Thoracic aorta (tissue), 2 donors: ENCODE measurements at places on chromosomes 4 and X. TPM values are rescaled to one million over a fixed set of nuclear protein-coding genes. Genes with fewer than 3 reads are reported as not detected.

DNA sequence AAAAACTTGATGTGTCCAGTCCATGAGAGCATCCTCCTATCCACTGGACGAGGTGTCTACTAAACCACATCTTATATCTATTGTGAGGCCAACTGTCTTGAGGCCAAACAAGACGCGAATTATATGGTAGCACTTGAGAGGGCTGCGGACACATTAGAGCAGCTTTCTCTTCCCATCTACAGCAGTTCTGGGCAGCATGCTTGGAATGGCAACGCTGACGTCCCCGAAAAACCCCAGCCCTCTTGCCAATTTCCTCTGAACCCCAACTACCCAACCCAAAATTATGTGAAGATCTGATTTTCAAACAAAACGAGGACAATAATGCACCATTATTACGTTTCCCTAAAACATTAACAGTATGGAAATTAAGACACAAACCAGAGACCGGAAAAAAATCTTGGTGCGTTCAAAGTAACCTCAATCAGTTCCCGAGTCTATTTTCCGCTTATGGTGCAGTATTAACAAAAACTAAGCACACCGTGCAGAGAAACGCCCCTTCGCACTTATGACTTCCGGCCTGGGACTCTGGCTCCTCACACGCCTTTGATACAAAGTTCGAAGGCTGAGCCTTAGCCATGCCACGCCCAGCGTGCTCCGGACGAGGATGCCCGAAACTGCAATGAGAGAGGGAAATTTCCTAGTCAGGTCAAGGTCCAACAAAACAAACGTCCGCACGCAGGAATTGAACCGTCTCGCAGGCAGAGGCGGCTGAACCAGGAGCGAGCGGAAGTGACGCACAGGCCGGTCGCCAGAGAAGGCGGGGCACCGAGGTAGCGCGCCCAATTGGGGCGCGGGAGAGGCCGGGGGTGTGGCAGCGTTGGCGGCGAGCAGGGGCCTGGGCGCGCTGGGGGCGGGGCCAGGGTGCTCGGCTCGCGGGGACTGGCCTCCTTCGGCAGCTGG lies 458 bp upstream of the AP1AR start:
- DNase-seq = peak; percentile 82
- H3K4me3 ChIP-seq = peak overlapping the region; percentile 91
- H3K27ac ChIP-seq = peak overlapping the region; percentile 93
- peaks cover 19% of the 10 kb centered on the region for H3K4me1 ChIP-seq
- H3K27me3 ChIP-seq = no peaks in the 10 kb centered on the region

DNA sequence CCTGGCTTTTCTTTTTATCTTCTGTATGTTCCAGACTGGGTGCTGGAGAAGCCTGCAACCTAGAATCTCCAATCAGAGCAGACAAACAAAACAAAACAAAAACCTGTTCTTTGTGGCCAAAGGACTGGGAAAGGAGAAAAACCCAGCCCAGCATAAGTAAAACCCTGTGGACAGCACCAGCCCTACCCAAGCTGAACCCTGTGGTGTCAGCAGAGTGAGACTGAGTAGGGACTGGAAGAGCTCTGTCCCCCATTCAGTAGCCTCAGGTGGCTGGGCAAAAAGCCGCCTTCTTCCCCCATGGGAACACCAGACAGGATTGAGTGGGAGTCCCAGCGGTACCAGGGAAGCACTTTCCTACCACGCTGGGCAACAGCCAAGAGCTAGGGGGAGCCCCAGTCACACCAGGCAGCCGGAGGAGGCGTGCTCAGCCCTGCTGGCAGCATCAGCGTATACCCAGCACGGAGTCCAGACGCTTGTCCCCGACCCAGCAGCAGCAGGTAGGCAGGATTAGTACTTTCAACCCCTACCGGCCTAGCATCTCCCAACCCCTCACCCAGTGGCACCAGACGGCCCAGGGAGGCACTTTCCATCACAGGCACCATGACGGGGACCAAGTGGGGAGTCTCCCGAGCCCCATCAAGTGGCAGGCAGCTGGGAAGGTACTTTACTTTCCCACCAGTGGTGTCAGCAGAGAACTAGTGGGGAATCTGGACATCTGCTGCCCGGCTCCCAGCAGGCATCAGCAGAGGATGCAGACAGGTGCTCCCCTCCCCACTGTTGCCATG lies 8.6 kb upstream of the JADE3 start:
- no peaks in the 10 kb centered on the region for H3K4me1 ChIP-seq
- no peaks in the 10 kb centered on the region for H3K27me3 ChIP-seq
- no peak overlapping the region for H3K27ac ChIP-seq
- H3K36me3 ChIP-seq = no peaks in the 10 kb centered on the region
- peak overlapping the region; percentile 72 for H3K4me3 ChIP-seq
- no peak for DNase-seq

Gene PAK3
- 7.1 TPM for total RNA-seq

Gene PABPC4L
- total RNA-seq = 3.5 TPM

DNA sequence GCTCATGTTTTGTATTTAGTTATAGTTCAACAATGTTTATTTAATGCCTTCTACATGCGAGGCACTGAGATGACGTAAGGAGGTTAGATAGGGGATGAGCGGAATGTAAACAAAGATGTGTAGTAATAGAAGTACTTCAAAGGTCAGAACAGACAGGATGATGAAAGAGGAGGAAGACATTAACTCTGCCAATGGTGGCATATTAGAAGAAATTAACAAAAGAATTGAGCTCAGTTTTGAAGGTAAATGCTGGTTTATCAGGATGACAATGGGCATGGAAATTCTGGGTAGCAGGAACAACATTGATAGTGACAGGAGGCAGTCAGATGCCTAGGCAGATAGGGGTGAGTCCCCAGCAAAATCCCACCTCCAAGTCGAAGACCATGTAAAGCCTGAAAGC lies 62.3 kb upstream of the PGRMC2 start:
- H3K4me1 ChIP-seq = peaks cover 11% of the 10 kb centered on the region
- no peak overlapping the region for H3K4me3 ChIP-seq
- no peak for DNase-seq

Gene SLC34A2
- total RNA-seq = not detected

DNA sequence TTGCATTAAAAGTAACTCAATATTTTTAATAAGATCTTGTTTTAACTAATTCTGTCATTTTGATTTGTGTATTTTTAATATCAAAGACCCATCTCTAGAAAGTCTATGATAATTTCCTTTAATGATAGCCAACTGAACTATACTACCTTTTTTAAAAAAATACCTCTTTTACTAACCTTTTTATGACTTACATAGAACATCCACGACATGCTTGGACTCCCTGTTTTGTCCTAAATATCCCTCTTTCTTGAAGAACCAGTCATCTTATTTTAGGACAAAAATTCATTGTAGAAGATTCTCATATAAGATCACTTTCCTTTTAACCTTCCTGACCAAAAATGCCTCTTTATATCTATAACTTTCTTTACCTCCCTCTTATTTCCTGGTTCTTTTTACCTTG lies 76.8 kb upstream of the GC start:
- no peak for DNase-seq
- no peaks in the 10 kb centered on the region for H3K4me1 ChIP-seq
- H3K27ac ChIP-seq = no peak overlapping the region
- no peaks in the 10 kb centered on the region for H3K27me3 ChIP-seq
- no peaks in the 10 kb centered on the region for H3K36me3 ChIP-seq

DNA sequence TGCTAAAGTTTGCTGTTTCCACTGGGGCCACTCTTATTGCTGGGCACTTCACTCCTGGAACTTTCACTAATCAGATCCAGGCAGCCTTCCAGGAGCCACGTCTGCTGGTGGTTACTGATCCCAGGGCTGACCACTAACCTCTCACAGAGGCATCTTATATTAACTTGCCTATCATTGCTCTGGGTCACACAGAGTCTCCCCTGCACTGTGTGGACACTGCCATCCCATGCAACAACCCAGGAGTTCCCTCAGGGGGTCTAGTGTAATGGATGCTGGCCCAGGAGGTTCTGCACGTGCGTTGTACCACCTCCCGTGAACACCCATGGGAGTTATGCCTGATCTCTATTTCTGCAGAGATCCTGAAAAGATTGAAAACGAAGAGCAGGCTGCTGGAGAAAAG lies 41.8 kb upstream of the IQSEC2 start:
- H3K27ac ChIP-seq = no peak overlapping the region
- no peaks in the 10 kb centered on the region for H3K36me3 ChIP-seq
- no peak for DNase-seq
- H3K4me3 ChIP-seq = no peak overlapping the region

DNA sequence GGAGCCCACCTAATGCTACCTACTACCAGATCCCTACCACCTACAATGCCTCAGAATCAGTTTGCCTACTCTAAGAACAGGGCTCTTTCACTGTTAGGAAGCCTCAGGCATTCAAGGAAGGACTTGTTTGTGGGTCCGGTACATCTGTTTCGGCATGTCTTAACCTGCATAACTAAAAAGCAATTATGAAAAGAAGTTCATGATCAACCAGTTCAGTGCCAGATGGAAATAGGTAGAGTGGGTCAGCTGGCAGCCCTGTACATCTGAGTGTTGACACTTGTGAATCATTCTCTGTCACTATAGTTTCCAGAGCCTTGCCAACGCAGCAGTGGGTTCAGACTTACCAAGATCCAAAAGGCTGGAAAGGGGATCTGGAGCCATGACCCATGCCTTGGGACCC lies 3.3 kb downstream of the TMEM185A start:
- no peak overlapping the region for H3K27ac ChIP-seq
- H3K27me3 ChIP-seq = no peaks in the 10 kb centered on the region
- H3K36me3 ChIP-seq = no peaks in the 10 kb centered on the region
- peaks cover 5% of the 10 kb centered on the region for H3K4me1 ChIP-seq
- DNase-seq = no peak
- H3K4me3 ChIP-seq = no peak overlapping the region

- no peak overlapping the region for H3K4me3 ChIP-seq
- no peaks in the 10 kb centered on the region for H3K36me3 ChIP-seq
- H3K27me3 ChIP-seq = no peaks in the 10 kb centered on the region
- no peak for DNase-seq
Observed at GRCh38 chr4:40303751-40304150, 31.4 kb upstream of the CHRNA9 start.

- H3K4me1 ChIP-seq = no peaks in the 10 kb centered on the region
- H3K36me3 ChIP-seq = no peaks in the 10 kb centered on the region
- no peak overlapping the region for H3K27ac ChIP-seq
- H3K27me3 ChIP-seq = no peaks in the 10 kb centered on the region
- H3K4me3 ChIP-seq = no peak overlapping the region
Observed at GRCh38 chr4:98573791-98574190, 84.6 kb downstream of the TSPAN5 start.

Gene PCSK1N
- total RNA-seq = 1.8 TPM

DNA sequence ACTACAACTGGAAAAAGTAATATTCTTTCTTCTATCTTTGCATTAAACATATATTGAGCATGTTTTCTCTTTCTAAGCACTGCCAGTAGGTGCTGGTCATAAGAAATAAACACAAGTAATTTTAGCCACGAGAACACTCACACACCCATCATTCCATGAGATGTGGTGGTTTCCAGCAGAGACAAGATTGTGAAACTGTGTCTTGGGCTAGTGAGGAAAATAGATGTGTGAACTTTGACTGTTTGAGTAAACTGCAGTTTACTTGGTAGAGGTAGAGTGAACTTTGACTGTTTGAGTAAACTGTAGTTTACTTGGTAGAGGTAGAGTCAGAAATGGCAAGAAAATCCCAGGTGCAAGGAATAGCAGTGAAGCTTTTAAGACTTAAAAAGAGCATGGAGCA lies 300.9 kb upstream of the HS3ST1 start:
- H3K4me1 ChIP-seq = no peaks in the 10 kb centered on the region
- no peaks in the 10 kb centered on the region for H3K27me3 ChIP-seq
- no peak overlapping the region for H3K4me3 ChIP-seq
- DNase-seq = no peak
- H3K36me3 ChIP-seq = no peaks in the 10 kb centered on the region

GRCh38 chr4:8495803-8496202 lies 55.2 kb downstream of the TRMT44 start:
- no peaks in the 10 kb centered on the region for H3K36me3 ChIP-seq
- no peak overlapping the region for H3K4me3 ChIP-seq
- no peak for DNase-seq
- H3K27me3 ChIP-seq = no peaks in the 10 kb centered on the region

DNA sequence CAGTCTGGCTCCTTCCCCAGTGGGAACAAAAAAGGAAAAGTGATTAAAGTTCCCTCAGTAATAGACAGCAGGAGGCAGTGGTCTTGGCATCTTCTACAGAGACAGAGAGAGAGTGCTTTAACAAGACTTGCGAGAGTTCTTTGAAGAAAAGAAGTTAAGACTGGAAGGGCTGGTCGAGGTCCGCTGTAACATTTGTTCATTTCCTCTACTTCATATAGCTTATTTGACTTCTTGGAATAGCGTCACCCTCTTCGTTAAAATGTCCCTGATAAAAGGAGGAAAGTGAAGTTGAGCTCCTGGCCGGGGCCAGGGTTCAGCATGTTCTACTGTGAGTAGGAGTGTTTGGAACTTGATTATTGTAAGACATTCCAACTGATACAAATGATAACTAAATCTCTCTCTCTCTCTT lies 179.8 kb downstream of the SLIT2 start:
- peak overlapping the region; percentile 52 for H3K4me3 ChIP-seq
- H3K27ac ChIP-seq = no peak overlapping the region
- no peaks in the 10 kb centered on the region for H3K36me3 ChIP-seq

Gene CXXC4
- 1.2 TPM for total RNA-seq

DNA sequence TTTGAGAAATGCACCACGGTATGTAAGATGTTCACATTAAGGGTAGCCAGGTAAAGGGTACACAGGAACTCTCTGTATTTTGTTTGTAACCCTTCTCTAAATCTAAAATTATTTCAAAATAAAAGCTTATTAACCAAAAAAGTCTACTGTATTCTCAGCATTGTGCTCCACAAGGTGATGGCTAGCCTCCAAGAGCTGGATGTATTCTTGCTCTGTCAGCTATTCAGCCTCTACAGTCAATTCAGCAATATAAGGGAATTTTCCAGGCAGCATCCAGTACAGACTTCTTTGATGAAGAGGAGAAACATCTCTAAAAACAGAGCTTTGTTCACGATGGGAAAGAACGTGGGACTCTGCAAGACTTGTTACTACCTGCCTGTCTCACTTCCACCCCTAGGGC lies 63.5 kb upstream of the MAOA start:
- peaks cover 8% of the 10 kb centered on the region for H3K4me1 ChIP-seq
- no peak overlapping the region for H3K27ac ChIP-seq
- no peaks in the 10 kb centered on the region for H3K36me3 ChIP-seq
- DNase-seq = no peak
- no peak overlapping the region for H3K4me3 ChIP-seq

DNA sequence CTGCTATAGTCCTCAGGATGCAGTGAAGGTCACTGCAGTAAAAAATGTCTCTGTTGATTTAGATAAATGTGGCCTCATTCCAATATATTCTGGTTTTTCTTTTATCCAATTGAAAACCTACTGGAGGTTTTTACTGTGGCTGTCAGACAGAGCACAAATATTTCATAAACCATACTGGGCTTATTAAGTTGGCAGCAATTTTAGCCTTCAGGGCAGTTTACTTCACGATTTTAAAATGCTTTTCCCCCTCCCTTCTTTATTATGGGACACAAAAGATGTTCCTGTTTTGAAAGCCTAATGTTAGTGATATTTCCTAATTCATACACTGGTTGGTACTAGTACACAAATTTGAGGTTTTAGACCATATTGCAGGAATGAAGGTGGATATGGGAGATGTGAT lies 939.4 kb downstream of the C4orf33 start:
- no peaks in the 10 kb centered on the region for H3K36me3 ChIP-seq
- no peaks in the 10 kb centered on the region for H3K4me1 ChIP-seq
